Fibroblast of mammary gland (primary cell): ENCODE measurements at places on chromosomes 12 and 14.

- no peak for DNase-seq
Measured at GRCh38 chr12:39199351-39199750, 243.6 kb downstream of the KIF21A start.

- no peak for DNase-seq
Measured at GRCh38 chr12:120378036-120378435, 9.1 kb upstream of the MSI1 start.

- DNase-seq, result no peak
Measured at GRCh38 chr12:100187068-100187467, 13.5 kb upstream of the ACTR6 start.

- DNase-seq, result no peak
Measured at GRCh38 chr14:89814126-89814525, 140.4 kb downstream of the EFCAB11 start.
